ENCODE measurements at places on chromosomes 7 and 10.
A peak's percentile ranks its signal among the peaks of the same experiment; 100 is the strongest.

DNA sequence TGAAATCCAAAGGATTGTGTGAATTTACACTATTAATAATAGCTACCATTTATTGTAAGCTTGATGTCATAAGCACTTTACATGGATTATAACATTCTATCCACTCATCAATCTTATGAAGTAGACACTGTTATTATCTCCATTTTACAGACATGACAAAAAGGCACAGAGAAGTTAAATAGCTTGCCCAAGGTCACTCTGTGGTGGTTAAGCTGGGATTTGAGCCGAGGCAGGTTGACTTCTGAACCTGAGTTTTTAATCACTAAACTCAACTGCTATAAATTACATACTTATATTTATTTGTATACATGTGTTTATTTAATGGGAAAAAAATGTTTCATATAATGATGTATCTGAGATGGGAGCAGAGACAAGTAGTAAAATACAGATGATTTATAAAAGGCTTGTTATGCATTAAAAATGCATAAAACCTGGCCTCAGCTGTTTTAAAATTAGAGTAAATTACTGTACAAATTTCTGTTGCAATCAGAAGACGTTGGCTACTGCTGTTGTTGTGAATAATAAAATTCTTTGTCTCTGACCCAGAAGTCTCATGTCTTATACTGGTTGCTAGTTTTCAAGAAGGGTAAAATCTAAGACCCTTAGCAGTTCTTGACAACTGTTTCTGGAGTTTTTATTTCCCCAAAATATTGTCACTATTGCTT lies 61.1 kb upstream of the CALD1 start:
- DNase-seq = no peak

DNA sequence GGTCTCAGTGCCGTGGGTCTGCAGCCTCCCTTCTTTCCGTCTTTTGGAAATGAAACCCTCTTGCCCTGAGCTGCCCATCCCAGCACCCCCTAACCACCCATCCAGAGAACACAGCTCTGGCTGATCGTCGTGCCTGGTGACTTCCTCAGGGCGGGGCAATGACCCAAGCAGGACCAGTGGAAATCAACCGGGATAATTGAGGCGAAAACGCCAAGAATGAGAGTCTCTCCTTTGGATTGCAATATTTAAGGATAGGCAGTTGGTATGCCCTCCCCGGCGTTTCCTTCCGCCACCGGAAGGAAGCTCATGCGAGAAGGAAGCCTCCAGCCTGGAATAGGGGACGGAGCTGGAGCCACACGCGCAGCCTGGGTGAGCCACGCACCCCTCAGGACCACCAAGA lies 73.7 kb upstream of the PFKP start:
- no peak for DNase-seq

- no peak for DNase-seq
Measured at GRCh38 chr7:151428378-151429236, 11.3 kb downstream of the CRYGN start.

GRCh38 chr10:8568401-8568800 lies 513.9 kb downstream of the GATA3 start:
- DNase-seq = no peak

DNA sequence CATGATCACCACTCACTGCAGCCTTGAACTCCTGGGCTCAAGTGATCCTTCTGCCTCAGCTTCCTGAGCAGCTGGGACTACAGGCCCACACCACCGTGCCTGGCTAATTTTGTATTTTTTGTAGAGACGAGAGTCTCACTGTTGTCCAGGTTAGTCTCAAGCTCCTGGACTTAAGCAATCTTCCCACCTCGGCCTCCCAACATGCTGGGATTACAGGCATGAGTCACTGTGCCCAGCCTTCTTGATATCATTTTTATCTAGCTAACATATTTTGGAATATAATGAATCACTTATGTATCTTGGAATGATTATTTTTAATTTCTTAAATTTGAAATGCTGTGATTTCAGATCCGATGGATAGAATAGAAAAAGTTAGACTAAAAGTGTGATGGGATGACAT lies 18.4 kb downstream of the ARL4A start:
- no peak for DNase-seq

GRCh38 chr7:130872756-130873448 lies 138.9 kb upstream of the KLF14 start:
- DNase-seq = no peak

DNA sequence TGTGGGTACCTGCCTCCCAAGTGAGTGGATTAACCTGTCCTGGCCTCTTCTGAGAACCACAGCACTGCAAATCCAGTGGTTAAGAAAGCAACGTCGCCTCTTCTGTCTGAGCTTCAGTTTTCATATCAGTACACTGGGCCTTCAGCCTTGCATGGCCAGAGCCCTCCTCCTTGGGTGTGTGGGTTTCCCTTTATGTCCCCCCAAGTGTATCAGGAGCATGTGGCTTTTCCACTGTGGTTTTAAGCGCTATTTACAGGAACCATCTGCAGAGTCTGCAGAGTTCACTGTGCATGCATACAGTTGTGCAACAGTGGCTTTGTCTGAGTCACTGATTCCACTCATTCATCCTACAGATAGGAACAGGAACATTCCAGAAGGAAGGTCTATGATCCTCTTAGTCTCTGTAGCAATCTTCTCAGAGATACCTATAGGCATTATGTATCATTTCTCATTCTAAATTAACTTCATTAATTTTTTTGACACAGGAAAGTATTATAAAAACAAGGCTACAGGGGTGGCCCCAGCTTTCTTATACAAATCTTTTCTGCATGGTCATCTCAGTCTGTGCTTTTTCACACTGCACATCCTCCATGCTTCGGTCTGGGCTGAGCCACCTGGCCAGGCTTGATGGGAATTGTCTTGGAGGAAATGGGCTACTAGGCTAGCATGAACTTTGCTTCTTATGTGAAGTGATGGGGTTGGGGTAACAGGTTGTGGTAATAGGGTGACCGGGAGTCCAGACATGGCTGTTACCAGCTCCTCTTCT lies 17.1 kb downstream of the MBL2 start:
- DNase-seq = no peak

GRCh38 chr7:139255290-139255689 lies 24.3 kb downstream of the UBN2 start:
- DNase-seq = no peak

- DNase-seq = no peak
Measured at GRCh38 chr10:126872768-126873167, 32.5 kb upstream of the DOCK1 start.

- no peak for DNase-seq
Measured at GRCh38 chr7:121339082-121339481, 10.3 kb downstream of the WNT16 start.

GRCh38 chr10:98659951-98660350 lies 213.2 kb upstream of the HPS1 start:
- no peak for DNase-seq

GRCh38 chr10:47241946-47242867 lies 57.8 kb upstream of the GDF10 start:
- DNase-seq = no peak

GRCh38 chr7:106864298-106865081 lies 592 bp upstream of the PIK3CG start:
- no peak for DNase-seq

DNA sequence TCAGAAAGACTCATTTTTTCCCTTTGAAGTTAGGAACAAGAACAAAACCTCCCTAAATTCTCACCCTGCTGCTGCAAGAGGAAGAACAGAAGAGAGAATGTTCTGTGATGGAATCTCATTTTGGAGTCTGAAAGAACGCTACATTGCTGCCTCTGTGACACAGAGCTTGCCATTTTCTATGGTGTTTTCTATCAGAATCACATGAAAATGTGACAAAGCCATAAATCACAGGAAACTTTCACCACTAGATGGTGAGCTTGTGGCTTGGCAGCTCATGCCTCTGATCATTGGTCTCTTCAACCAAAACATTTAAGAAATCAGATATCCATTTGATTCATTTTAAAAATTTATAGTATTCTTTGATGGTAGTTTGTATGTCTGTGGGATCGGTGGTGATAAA lies 82.9 kb downstream of the CADPS2 start:
- DNase-seq = no peak

GRCh38 chr10:75508814-75509306 lies 77.4 kb downstream of the LRMDA start:
- DNase-seq = no peak

GRCh38 chr7:135147899-135148721 lies at the start of gene TMEM140:
Gene TMEM140, plus strand, starts transcription at chr7:135148072. Its CDS starts 16,370 bp downstream, at chr7:135164442.
- peak; percentile 61 for DNase-seq

GRCh38 chr7:27139334-27140125 lies 4.0 kb downstream of the HOXA5 start:
- no peak for DNase-seq

DNA sequence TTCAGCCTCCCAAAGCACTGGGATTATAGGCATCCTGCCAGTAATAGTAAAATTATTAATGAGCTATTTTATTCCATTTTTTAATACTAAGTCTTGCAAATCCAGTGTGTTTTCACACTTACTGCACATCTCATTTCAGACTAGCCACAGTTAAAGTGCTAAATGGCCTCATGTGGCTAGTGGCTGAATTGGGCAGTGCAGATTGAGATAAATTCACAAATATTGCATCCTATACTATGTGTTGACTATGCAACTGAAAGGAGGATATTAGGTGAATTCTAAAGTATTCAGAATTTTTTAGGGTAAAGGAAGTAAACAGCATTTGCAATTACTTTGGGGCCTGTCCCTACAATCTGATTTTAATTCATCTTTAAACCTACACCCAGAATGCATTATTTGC lies 10.2 kb downstream of the APBB1IP start:
- DNase-seq = no peak

- DNase-seq = no peak
Measured at GRCh38 chr10:52451817-52452216, 137.7 kb downstream of the DKK1 start.
